ENCODE measurements at places on chromosomes 5 and 9.

GRCh38 chr5:27325513-27325912, 287.1 kb upstream of the CDH9 start:
- no peak for DNase-seq

DNA sequence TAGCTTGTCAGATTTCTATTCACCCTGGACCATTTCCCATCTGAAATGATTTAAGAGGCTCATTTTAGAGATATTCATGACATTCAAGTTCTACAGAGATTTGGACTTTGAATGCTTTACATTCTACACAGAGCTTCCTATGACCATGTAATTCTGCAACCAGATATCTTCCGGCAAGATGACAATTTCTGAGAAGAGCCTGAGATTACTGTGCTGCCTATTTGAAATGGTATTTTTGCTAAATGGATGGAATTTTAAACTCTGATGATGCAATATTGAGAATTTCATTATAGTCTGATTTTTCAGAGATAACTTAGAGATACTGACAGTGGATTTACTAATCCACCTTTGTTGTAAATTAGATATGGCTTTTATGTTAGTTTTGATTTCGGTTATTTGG, 16.0 kb upstream of the ACOT12 start:
- no peak for DNase-seq

DNA sequence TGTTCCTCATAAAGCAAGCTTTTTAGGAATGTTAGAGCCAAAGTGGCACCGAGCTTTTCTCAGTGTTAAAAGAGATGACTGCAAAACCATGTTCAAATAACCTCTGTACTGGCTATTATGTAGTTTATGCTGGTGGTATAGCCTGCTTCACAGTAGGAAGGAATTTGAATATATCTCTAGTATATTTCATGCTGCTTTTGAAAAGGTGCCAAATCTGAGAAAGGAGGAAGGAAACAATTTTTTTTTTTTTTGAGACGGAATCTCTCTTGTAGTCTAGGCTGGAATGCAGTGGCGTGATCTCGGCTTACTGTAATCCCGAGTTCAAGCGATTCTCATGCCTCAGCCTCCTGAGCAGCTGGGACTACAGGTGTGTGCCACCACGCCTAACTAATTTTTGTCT, 13.5 kb downstream of the CREBRF start:
- DNase-seq, result no peak

DNA sequence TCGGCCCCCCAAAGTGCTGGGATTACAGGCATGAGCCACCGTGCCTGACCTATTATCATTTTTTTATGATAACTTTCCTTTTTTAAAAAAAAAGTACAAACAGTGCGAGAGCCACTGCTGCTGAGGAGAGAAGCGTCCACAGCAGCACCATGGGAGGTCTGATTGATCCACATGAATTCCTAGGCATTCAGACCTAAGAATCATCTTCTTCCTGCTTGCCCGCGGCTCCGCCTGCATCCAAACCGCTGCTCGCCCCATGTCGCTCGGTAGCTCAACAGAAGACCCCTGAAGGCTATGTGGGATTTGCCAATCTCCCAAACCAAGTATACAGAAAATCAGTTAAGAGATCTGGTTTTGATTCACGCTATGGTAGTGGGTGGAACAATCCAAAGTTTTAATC, 102.0 kb downstream of the GABBR2 start:
- no peak for DNase-seq

DNA sequence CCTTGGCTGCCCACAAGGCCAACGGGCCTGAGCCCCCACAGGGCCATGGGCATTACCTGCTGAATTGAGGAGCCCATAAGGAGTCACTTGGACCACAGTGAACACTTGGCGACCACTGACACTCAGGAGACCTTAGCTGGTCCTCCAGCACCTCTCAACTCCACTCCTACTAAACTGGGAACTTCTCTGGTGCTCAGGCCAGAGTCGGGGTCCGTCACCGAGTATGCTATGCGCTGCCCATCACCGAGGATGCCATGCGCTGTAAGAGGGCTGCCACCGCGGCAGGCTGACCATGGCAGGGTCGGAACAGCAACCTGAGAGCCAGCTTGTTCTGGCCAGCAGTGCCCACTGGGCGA, 600 bp upstream of the SQSTM1 start:
- no peak for DNase-seq

DNA sequence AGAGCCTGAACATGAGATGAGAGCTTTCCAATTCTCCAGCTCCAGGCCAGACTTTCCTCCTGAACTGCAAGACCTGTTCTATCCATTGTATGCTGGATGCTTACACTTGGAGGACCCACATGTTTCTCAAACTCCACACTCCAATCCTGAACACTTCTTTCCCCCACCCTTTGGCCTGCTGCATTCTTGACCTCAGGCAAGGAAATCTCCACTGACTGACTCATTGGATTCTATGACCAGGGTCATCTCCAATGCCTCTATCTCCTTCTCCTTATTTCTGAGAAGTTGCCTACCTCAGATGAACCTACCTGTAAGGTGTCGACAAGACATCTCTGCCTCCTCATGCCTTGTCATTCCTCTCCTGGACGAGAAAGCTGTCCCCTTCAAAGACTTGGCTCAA, 153.6 kb downstream of the CRB2 start:
- DNase-seq, result no peak

- no peak for DNase-seq
Measured at GRCh38 chr9:133707763-133708245, 30.3 kb downstream of the SARDH start.

GRCh38 chr5:34847056-34847455, 8.1 kb downstream of the TTC23L start:
- DNase-seq, result no peak

DNA sequence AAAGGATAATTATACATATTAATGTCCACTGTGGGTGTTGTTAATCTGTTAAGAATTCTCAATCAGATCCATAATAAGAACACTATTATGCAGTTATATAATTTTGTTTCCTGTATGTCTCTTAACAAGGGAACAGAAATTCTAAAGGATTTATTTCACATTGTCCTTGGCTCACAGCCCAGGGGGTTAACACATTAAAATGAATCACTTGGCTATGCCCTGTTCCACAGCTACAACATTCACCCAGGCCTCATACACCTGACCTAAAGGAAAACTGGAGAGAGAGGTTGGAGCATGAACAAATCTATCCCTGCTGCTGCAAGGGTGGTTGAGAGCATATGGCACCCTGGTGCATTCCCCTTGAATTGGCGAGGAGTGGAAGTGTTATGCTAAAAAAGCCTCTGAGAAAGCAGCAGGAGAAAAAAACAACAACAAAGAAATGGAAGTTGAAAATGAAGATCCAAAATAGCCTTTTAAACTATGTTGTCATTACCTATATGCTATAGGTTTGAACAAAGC, 116.0 kb downstream of the KCNN2 start:
- no peak for DNase-seq

DNA sequence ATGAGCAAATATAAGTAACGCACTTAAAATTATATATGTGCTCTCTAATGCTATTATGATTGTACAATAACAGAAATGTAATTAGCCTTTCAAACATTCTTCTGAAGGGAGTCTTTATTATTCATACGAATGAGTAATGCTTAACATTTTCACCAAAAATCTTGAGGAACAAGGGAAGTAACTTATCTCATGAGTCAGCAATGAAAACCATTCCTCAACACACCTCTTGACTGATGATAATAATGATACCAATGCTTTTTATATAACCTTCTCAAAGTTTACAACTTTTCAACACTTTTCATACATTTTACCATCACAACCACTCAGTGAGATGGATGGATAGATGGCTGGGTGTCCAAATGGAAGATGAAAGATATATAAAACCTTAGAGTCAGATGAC, 369.3 kb downstream of the BNC2 start:
- DNase-seq, result no peak

- no peak for DNase-seq
Measured at GRCh38 chr5:13735691-13736090, 208.8 kb downstream of the DNAH5 start.

GRCh38 chr9:130432362-130432761, 12.4 kb upstream of the ASS1 start:
- DNase-seq, result no peak

DNA sequence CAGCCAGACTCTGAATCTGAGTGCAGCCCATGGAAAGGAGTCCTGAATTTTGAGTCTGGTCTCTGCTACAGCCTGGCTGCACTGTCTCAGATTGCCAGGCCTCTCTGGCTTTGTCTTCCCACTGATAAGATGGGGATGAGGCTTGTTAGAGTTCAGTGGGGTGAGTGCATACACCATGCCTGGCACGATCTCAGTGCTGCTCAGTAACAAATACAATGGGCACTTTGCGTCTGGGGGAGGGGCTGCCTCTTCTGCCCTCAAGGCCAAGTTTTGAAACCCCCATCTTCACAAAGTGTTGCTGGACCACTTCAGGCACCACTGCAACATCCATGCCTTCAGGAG, 49.0 kb downstream of the PPARGC1B start:
- no peak for DNase-seq

DNA sequence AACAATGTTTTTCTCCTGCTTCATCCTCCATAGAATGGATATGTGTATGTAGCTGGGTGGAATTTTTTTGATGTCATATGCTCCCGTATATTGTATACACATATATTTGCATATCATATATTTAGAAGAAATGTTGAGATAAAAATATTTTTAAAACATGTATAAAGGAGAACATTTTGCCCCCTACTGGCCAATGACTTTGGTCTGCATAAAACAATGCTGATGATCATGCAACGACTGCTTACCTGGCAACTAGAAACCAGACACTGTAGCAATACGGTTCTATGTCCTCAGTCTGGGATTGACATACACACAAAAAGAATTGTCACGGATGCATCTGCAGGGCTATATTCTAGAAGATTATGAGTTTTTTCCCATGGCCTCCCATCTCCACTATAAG, 503.6 kb downstream of the ELAVL2 start:
- no peak for DNase-seq

DNA sequence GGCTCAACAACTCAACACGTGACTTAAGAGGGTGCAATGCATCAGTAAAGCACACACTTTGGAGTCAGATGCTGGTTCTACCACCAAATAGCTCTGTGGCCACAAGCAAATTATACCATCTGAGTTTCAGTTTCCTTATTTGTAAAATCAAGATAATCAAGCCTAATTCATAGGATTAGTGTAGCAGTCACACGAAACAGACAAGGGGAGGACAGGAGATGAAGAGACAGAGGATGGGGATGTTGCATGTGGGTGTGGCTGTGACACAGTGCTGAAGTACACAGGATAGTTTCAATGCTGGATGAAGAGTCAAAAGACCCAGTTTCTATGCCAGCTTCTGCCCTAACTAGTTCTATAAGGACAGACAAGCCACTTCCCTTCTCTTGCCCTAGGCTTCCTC, 60.2 kb downstream of the SPOCK1 start:
- no peak for DNase-seq

DNA sequence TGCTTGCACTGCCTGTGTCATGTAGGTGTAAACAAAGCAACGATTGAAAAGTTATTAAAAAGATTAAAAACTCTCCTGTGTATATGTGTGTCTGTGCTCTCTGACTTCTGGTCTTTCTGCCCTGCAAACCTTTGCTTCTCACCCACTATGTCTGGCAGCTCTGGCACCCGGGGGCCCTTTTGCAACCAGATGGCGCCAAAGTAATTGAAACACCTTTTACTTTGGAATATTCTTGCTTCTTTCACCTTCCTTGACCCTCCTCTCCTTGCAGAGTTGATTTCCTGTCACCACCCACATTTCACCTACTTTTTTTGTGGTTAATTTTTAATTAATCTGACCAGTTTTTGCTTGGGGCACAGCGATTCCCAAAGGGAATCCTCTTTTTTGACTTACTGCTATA, 275.5 kb downstream of the ARHGEF28 start:
- DNase-seq, result no peak

GRCh38 chr9:123997665-123998277, 13.8 kb upstream of the LHX2 start:
- DNase-seq, result no peak

DNA sequence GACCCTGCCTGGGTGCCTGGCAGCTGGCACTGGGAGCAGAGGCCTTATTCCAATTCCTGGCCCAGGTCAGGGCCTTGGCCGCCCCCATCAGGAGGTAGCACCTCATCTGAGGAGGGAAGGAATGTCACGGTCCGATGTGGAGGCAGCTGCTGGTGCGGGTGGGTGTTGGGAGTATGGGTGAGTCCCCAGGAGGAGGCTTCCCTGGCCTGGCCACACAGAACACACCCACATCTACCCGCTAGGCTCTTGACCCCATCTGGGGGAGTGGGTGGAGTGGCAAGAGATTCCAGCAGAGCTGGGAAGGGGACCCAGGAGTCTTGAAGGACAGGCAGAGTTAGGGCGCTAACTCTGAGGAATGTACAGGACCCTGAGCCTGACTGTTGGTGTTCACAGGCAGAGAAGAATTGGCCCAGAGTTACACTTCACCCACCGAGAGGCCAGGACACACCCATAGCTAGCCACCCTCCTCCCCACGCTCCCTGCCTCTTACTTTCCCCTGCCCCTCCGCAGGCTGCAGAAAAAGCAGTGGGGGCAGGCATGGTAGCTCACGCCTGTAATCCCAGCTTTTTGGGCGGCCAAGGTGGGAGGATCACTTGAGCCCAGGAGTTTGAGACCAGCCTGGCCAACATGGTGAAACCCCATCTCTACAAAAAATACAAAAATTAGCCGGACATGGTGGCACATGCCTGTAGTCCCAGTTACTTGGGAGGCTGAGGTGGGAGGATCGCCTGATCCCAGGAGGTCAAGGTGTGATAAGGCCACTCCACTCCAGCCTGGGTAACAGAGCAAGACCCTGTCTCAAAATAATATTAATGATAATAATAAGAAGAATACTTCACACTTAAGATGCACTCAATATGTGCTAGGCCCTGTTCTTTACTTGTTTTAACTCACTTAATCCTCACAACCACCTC, 6.0 kb downstream of the OLFML2A start:
- peak; percentile 12 for DNase-seq

DNA sequence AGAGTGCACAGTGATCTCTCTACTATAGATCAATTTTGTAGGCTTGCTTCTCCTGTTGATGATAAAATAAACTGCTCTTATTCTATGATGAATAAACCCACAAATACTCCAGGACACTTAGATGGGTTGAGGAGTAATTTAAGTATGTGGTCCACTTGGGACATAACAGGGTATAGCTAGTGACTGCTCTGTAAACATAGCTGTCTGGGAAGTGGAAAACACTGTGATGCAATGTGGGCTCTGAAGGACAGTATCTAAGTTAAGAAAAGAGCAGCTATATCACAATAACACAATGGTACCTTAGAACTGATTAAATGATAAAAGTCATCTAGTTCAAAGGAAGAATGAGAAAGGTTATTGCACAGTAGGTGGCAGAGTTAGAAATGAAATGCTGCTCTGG, 294.3 kb upstream of the HAPLN1 start:
- no peak for DNase-seq

DNA sequence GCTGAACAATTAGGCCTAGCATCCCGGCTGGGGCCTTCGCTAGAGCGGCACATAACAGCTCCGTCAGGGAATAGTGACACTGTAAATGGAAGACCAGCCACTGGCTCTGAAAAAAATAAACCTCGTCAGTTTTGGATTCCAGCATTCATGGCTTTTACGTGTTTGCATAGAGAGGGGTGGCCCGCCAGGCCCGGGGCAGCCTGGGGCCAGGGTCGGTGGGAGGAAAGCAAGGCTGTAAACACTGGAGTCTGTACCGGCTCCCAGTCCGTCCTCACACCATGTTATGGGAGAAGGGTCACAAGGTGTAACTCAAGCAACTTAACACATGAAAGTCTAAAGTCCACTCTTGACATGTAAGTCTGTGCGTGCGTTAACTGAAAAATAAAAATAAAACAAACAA, 11.2 kb downstream of the CCNI2 start:
- DNase-seq, result no peak

Measured in activated naive CD8-positive, alpha-beta T cell treated with anti-CD3 and anti-CD28 coated beads, Interleukin-2, amount 10 ng/mL, durations not matched to agents 7 days and 5 days (primary cell).